ENCODE measurements at places on chromosomes 3 and 15.

GRCh38 chr3:146164071-146164470 is 3.1 kb upstream of the PLOD2 start:
- no peak for DNase-seq

- no peak for DNase-seq
Observed at GRCh38 chr15:60091157-60091556, 87.0 kb downstream of the FOXB1 start.

DNA sequence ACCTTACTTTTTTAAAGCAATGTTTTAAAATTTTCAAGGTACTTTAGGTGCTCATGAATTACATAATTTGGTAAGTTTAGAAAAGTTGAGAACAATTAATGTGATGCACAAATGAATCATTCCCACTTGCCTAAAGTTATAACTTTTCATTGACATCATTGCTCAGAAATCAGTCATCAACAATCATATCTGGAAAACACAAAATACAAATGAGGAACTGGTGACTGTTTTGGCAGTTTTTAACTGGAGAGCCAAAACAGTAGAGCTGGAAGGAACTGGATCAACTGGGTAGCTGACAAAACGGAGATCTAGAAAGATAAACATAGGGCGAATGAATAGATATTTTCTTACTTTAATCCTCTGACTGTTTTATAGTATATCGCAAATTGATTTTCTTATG is 767.1 kb downstream of the IGSF11 start:
- no peak for DNase-seq

DNA sequence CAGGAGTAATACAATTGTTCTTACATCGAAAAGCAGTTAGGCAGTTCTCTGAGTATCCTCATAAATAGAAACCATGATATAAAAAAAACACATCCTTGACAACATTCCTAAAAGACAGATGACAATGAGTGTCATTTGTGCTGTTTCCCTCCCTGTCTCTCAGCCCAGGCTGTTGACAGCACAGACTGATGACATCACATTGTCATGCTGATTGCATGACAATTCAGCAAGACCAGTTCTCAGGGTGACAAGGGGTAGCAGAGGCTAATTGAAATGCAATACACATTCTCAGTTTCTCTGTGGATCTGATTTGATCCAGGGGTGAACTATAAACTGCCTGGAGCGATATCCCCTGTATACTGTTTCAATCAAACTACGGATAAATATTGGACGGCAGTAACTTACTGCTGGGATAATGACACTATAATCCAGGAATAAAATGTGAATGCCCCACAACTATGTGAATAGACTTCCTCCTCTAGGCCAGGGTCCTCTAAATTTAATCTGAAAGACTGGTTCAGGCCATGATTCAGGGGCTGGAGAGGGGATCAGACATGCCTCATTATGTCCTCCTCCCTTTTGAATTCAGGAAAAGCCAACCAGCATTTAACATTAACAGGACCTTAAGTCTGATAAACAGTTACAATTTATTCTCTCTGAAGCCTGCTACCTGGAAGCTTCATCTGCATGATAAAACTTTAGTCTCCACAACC is 16.7 kb upstream of the EIF1B start:
- no peak for DNase-seq

DNA sequence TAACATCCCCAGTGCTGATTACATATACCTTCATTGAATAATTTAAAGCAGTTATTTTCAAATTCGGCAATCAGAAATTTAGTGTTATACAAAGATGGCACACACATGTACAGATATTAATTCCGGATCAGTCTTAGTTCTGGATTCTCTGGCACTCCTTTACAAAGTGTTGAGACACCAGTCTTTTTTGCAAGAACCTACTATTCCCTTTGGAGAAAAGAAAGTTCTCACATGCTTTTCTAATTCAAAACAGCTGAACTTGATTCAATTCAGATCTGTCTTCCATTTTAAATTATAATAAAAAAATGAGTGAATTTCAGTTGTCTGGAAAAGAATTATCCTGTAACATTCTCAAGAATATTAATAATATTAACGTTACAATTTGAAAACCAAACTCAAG is 20.4 kb downstream of the CCDC191 start:
- DNase-seq: no peak

- no peak for DNase-seq
Observed at GRCh38 chr15:75045332-75046015, 22.1 kb downstream of the PPCDC start.

DNA sequence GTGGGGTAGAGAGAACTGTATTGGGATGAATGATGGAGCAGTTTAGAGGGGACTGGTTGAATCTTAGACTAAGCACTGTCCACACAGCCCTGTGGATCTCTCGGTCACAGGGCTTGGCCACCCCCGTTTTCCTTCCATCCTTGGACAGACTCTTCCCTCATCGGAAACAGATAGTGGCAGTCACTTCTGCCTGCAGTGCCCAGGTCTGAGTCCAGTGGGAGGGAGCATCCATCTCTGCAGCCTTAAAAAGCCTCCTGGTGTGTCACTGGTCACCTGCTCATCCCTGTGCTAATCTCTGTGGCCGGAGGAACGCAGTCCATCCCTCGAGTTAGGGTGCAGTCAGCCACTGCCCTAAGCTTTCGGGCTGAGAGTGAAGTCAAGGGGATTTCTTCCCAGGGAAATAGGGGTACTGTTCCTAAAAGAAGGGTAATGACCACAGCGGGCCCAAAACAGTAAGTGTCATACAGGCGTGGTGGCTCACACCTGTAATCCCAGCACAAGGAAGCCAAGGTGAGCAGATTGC is 32.0 kb downstream of the PLA2G4D start:
- no peak for DNase-seq

- peak; percentile 9 for DNase-seq
Observed at GRCh38 chr3:129824926-129825541, 68.5 kb downstream of the TMCC1 start.

- no peak for DNase-seq
Observed at GRCh38 chr3:10336761-10337160, 15.8 kb upstream of the SEC13 start.

GRCh38 chr15:84731774-84732173 is 15.8 kb upstream of the SEC11A start:
- no peak for DNase-seq

GRCh38 chr3:130894130-130894985 is 474 bp downstream of the ATP2C1 start:
- no peak for DNase-seq

DNA sequence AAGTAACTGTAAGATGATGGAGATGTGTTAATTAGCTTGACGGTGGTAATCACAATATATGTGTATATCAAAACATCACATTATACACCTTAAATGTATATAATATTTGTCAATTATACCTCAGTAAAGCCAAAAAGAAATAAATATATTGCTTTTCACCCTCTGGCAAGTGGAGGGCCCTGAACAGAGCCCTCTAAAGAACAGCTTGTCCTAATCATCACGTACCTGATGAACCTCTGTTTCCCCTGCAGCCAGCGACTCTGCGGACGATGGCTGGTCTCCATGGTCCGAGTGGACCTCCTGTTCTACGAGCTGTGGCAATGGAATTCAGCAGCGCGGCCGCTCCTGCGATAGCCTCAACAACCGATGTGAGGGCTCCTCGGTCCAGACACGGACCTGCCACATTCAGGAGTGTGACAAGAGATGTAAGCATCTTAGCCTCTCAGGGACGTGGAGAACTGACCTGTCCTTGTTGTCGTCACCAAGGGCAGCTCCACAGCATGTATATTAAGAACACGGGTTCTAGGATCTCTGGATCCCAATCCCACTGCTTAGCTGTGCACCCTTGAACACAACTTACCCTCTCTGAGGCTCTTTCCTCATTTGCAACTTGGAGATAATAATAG is 6.3 kb downstream of the THBS1 start:
- peak; percentile 30 for DNase-seq

DNA sequence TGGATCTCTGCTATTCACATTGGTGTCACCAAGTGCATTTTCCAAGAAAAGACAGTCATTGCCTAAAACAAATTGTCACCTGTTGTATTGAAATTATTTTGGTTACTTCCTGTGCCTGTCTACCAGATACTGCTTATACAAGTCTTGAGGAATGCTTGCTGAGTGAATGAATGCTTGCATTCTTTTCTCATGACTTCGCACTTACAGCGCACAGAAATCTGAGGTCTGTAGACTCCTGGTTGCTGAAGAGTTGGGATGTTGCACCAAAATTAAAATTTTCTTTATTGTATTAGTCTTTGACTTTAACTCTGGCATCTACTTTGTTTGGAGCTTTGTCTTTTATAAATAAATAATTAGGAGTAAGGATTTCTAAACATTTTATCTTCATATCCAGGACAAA is 28.4 kb downstream of the SH3GL3 start:
- peak; percentile 31 for DNase-seq

DNA sequence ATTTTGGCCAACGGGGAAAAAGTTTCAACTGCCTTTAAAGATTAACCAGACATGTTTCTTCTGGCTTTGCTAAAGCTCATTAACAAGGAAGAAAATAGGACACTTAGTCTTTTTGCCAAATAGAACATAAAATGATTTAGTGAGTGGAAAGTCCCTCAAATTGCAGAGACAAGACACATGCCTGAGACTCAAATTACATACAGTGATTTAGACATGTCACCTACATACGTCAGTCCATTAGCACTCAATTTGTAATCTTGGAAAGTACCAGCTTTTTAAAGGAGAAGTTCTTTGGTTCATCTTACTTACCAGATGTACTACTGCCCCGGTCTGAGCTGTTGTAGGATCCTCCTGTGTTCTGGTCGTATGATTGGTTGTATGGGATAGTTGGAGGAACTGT is 1134.2 kb downstream of the ROBO1 start:
- DNase-seq: no peak

DNA sequence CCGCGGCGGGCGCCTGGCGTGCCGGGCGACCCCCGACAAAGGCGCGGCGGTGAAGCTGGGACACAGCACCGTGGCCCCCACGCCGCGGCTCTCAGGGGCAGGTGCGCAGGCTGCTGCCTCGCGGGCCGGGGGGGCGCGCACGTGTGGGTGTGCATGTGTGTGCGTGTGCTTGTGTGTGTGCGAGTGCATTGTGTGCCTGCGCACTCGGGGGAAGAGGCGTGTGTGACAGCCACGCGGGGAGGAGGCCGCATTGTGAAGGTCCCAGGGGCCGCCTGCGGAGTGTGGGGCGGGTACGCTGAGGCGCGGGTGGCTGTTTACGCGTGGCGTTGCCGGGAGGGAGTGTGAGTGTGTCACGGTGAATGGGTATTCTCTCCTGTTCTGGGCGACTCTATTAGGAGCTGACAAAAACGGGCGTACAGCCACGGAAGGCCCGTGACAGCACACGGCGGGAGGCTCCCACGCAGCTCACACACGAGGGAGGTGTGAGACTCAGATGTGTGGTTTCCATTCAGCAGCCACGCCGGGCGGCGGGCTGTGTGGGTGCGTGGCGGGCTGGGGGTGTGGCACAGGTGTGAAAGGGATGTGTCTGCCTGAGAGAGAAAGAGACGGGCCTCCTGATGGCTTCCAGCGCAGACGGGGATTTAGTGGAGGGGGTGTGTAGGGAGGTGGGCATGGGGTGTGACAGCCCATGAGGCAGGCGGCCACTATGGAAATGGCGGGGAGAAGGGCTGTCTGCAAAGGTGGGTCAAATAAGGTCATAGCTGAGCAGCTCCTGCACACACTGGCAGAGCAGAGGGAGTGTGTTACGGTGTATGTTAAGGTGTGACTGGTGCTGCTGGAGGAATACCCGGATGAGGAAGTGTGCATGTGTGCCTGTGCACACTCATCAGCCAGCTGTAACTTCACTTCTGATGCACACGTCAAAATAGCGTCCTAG is 750 bp downstream of the PODXL2 start:
- no peak for DNase-seq

DNA sequence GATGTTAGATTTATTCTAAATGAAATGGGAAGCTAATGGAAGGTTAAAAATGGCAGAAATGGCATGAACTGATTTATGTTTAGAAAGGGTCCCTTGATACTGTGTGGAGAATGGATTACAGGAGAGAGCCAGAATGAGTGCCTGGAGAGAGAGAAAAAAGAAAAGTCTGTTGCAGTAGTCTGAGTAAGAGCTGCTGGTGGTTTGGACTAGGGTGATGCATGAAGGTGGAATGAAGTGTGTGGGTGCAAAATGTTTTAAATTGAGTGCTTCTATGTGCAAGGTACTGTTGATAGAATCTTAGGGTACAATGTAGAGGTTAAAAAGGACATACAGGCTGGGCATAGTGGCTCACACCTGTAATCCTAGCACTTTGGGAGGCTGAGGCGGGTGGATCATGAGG is 11.4 kb upstream of the MGA start:
- peak; percentile 14 for DNase-seq

- no peak for DNase-seq
Observed at GRCh38 chr3:15094187-15094875, 4.6 kb downstream of the RBSN start.

- DNase-seq: peak; percentile 88
Observed at GRCh38 chr3:170726976-170727661, 141.2 kb upstream of the SLC7A14 start.

DNA sequence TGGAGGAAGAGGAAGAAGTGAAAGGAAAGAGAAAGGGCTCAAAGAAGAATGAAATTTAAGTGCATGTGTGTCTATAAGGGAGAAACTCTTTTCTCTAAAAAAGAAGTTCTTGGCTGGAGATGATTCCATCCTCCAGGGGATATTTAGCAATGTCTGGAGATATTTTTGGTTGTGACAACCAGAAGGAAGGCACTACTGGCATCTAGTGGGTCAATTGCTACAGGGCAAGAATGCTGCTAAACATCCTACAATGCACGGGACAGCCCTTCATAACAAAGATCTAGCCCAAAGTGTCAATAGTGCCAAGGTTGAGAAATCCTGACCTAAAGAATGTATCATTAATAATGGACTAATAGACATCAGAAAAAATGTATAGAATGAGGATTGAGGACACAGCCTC is 57.4 kb upstream of the ST3GAL6 start:
- no peak for DNase-seq

DNA sequence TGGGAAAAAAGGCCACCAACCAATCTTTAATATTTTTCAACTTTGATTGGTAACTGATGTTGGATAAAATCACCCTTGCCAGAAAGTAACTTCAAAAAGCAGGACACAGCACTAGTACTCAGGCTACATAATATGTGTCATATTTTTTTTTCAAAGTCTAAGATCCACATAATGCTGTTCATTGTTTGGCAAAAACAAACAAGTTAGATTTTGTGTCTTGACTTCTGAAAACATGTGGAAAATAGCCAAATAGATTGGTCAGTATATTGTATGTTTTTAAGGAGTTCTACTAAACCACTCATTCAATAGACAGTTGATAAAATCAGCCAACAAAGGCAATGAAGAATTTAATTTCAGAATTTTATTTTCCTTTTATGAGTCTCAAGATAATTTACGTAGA is 111.7 kb upstream of the CCDC54 start:
- no peak for DNase-seq

- no peak for DNase-seq
Observed at GRCh38 chr3:150057227-150057626, 86.5 kb upstream of the PFN2 start.

Data from fibroblast of skin of left quadriceps (primary cell).